Stimulated activated memory B cell treated with anti-CD40 and anti-IgM and Interleukin-4, amounts not matched to agents 10 μg/mL and 1 μg/mL and 100 μg/mL, for 72 hours (primary cell): ENCODE measurements at places on chromosomes 5 and 9.

- ATAC-seq = no peak
Observed at GRCh38 chr9:69933445-69933844, 110.2 kb upstream of the MAMDC2 start.

- no peak for ATAC-seq
Observed at GRCh38 chr5:164145458-164145857, 640.0 kb downstream of the MAT2B start.

DNA sequence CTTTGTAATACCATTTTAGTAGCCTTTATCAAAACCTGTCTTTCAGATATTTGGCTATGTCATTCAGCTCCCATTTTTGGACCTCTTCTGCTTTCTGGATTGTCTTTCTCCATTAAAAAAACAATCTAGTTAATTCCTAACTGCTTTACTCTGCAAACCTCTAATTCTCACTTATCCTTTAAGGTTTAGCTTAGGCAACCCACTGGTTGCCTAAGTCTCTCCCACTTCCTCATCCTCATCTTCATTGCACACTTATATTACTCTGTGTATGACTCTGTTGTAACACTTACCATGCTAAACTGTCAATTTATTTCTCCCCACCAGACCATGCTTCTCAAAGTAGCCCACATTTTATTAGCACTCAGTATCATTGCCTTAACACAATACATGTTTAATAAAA, 205.0 kb upstream of the DMRTA1 start:
- peak; percentile 78 for ATAC-seq

DNA sequence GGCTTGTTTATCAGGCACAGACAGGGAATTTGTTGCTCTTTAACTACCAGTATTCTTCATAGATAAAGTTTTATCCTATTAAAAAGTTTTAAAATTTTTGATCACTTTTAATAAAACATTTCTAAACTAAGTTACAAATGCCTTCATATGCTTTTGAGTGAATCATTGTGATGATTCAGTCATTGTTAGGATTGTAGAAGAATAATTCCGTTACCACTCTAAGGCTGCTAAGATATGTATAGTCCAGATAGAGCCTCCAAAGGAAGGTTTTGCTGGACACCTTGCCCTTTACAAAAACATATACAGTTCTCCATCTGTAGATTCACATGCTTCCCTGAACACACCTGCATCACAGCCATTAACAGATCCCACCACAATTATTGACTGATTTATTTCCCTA, 233.7 kb downstream of the SPOCK1 start:
- no peak for ATAC-seq

DNA sequence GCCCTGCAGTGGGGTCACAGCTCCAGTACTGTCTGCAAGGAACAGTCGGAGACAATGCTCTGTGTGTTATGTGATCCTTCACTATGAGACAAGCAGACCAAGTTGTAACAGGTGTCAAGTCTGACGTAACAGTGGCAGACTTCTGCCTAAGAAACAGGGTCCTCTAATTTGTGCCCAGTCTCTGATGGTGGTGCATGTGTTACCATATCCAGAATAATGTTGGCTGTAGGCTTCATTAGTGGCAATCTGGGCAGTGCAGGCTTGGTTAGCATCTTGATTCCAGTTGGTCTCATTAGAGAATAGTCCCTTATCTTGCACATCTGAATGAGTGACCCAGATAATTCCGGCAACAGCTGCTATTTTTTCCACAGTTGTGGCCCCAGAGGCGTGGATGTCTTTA, 33.8 kb downstream of the ZNF131 start:
- no peak for ATAC-seq

- no peak for ATAC-seq
Observed at GRCh38 chr9:136441681-136442245, 2.1 kb upstream of the INPP5E start.

GRCh38 chr5:164921722-164922121, 1416.3 kb downstream of the MAT2B start:
- ATAC-seq = no peak

DNA sequence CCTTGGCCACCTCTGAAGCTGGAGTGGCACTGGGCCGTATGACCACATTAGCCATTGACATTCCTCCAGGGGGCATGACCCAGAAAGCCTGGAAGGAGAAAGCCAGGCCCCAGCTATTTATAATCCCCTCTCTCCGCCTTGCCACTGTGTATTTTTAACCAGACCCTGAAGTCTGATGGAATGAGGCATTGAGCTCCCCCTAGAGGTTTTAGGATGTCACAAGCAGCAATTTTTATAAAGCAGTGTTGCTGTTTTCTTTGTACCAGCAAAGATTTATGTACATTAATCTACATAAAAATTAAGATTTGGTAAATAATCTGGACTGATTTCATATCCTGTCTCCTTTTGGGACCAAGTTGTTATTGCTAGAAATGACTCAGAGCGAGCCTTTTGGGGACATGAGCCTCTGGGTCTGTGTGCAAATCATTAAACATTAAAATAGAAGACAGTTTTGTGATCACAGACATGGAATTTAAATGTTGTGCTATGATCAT, 127.1 kb downstream of the TRIO start:
- no peak for ATAC-seq

GRCh38 chr5:54217826-54218503, 92.4 kb downstream of the ARL15 start:
- no peak for ATAC-seq

DNA sequence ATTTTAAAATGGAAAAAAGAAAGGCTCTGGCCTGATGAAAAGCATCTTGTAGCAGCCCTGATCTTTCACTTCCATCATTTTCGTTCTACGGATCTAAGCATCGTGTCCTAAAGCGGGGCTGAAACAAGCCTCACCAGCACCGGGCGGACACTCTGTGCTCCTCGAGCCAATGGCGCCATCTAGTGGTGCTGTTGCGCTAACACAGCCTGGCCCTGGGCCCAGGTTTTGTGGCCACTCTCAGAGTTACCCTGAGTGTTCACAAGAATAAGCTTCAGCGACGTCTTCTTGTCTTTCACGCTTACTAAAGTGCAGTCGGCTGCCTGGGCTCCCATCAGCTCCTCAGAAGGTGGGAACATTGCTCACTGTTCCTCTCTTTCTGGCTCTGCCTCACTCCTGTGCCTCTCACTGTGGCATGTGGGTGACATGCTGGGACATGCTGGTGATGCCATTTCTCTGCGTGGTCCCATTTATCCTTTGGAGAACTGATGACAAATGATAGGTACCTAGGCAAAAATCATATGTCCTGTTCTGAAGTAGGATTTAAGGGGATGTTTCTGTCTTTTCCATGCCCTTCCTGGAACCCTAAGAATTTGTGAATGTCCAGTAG, 32.7 kb downstream of the DMRT3 start:
- ATAC-seq = peak; percentile 92

GRCh38 chr9:138044485-138045383, 167.2 kb downstream of the CACNA1B start:
- no peak for ATAC-seq

- no peak for ATAC-seq
Observed at GRCh38 chr5:124492444-124493224, 253.8 kb downstream of the ZNF608 start.

GRCh38 chr5:67204821-67205220, 8.2 kb upstream of the CD180 start:
- ATAC-seq = no peak

DNA sequence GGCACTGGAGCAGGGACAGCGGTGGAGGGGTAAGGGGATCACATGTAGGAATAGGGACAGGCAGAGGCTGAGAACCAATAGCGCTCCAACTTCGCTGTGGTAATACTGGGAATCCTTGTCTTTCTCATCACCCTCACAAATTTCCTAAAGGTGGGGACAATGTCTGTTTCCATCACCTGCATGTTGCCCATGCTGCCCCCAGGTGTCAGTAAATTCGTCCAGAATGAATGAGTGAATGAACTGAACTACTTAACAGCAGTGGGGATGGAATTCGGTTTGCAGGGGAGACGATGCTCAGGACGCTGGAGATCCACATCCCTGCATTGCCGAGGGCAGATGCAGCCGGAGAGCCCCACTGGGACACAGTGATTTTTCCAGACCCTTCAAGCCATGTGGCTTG, 129.9 kb downstream of the PDZD2 start:
- no peak for ATAC-seq

GRCh38 chr9:37999588-38000189, 69.3 kb downstream of the SHB start:
- ATAC-seq = no peak

GRCh38 chr5:34691326-34691725, 35.2 kb downstream of the RAI14 start:
- ATAC-seq = no peak

GRCh38 chr5:135508496-135509005, 27.2 kb downstream of the NEUROG1 start:
- ATAC-seq = no peak

- ATAC-seq = no peak
Observed at GRCh38 chr5:113338628-113339027, 96.2 kb downstream of the TSSK1B start.
